ENCODE measurements at places on chromosomes 11 and 22.

- no peak for DNase-seq
Observed at GRCh38 chr11:41789376-41789775, 329.9 kb upstream of the LRRC4C start.

DNA sequence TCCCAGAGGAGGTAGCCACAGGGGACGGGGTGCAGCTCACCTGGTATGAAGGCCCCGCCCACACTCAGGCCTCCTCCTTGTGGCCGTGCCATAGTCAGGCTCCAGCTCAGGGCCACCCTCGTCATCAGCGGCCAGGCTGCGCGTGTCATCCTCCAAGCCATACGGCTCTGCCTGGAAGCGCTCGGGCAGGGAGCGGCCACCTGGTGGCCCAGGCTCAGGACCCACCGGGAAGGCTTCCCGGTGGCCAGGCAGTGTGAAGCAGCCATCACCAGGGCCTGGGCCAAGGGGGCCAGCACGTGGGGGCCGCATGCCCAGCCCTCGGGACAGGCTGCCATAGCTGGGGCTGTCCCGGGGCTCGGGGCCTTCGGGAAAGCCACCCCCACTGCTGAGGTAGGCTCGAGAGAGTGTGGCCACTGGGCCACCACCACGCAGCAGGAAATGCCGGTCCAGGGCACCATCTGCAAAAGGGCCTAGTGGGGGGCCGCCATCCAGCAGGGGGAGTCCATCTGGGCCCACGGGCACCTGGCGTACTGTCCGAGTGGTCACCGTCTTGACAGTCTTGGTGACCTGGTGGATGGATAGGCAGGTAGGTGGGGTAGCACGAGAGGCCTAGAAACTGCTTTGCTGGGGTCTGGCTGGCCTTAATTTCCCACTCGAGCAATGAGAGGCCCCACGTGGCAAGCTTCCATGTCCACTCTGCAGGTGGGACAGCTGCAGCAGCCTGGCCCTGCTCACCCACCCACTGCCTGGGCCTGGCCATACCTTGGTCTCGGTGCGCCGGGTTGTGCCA lies 35.3 kb downstream of the ARVCF start:
- no peak for DNase-seq

DNA sequence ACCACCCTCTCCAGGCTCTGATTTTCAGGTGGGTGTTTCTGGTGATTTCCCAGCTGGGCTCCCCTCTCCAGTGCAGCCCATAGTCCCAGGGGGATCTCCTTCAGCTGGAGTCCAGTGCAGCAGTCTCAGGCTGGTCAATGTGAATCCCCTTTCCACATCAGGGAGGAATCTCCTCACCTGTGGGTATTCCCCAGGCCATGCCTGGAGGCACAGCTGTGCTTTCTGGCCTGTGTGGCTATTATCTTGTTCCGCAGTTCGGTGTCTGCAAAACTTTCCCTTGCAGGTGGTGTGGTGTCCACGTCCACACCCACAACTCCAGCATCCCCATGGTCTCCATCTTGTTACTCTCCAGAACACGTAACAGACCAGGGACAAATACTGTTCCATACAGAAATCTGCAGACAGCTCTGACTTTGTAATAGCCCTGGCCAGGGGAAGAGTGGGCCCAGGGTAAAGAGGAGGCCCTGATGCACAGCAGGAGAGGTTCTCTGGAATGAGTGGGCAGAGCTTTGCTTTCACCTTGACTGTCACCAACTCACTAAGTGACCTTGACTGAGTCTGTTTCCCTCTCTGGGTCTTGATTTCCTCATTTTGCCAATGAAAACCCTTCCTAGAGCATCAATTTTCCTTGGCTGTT lies 183.2 kb downstream of the CSNK2A3 start:
- DNase-seq, result no peak

- no peak for DNase-seq
Observed at GRCh38 chr11:15747671-15748070, 608.7 kb downstream of the SOX6 start.

DNA sequence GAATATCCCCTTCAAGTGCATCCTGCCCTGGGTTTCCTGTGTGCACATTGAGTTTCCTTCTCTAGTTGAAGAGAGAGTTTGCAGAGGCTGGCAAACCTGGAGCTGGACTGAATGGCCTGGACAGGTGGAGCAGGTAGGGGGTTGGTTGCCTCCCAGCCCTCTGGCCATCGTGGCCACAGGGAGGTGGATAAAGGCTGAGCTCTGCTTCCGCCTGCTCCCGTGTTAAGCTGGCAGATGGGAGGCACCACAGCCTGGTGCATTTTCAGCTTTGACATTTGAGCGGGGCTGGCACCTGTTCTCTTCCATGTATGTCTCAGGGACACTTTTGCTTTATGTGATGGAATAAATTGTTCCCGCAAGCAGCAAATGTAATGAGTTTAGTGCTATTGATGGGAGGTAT lies 11.1 kb downstream of the MICAL2 start:
- no peak for DNase-seq

All from astrocyte of the hippocampus (primary cell).